Urinary bladder (tissue), 4 donors: ENCODE measurements at places on chromosomes 5 and 9.

DNA sequence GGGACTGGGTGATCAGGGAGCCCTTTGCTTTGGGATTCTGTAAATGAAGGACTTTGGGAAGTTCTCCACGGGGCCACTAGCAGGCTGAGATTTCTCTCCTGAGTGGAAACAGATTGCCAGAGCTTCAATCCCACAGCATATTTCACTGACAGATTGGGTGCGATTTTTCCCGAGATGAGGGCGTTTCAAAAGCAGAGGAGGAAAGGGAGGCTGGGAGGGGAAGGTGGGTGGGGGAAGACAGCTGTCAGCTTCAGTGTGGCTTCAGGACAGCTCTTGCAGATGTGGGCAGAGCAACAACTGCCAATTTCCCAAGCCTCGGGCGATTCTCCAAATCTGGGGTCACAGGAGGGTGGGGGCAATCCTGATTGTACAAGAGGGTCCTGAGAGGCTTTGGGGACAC lies 258.5 kb upstream of the ADRA1B start:
- DNase-seq, result no peak

- peak; percentile 88 for DNase-seq
Measured at GRCh38 chr5:128538250-128539037, 399 bp upstream of the FBN2 start.

GRCh38 chr5:89850513-89850865 lies 559.1 kb downstream of the CETN3 start:
- DNase-seq, result no peak

- no peak for DNase-seq
Measured at GRCh38 chr5:66436721-66437120, 159.5 kb upstream of the MAST4 start.

DNA sequence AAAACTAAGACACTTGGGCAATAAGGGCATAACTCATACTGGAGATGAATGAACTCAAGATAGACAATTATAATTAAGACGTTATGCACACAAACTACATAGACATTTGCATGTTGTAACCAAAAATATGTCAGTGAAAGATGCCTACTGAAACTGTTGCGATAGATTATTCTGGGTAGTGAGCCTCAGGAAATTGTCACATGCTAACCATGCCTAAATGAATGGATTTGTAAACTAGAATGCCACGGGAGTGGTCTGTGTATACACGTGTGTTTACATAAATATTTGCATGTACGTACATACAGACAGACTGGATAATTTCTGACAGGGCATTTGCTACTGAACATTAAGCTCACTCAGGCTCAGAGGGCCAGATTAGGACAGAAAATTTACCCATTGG lies 1.2 kb downstream of the NIPSNAP3B start:
- no peak for DNase-seq

DNA sequence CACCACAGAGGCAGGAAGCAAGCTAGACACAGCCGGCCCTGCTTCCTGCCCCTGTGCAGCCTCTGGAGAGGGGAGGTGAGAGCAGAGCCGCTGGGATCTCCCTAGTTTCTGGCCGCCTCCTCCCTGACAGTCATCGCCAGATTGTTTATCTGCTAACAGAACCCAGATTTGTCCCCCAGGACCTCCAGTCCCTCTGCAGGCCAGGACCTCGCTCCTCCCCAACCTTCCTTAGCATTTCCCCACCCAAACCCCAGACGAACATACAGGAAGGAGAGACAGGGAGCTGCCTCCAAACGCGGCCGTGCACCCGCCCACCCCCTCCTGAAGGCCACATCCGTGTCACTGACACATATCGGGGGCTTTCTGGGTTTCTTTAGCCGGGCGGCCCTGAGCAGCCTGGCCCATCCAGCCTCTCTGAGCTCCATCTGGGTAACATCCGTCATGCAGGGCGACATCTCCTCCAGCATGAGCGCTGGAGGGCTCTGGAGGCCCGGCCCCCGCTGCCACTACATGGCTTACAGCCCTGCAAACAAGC lies 47.5 kb downstream of the DBH start:
- no peak for DNase-seq

- DNase-seq, result no peak
Measured at GRCh38 chr9:77809552-77809951, 161.4 kb upstream of the GNA14 start.

GRCh38 chr5:90571147-90571773 lies 12.7 kb downstream of the ADGRV1 start:
- DNase-seq, result no peak

GRCh38 chr9:96398582-96399324 lies 15.2 kb upstream of the SLC35D2 start:
- DNase-seq, result no peak

DNA sequence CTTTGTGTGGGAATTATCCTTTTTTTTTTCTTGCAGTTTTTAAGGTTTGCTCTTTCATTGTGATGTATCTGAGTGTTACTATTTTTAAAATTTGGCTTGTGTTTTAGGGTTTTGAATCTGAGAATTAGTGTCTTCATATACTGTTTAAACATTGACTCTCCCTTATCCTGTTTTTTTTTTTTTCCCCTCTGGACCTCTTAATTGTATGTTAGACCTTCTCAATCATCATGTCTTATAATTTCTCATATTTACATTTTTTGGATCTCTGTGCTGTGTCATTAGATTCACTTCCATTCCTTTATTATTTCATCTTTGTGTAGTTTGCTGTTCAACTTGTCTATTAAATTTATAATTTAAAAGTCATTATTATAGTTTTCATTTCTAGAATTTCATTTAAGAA lies 47.0 kb downstream of the SCAMP1 start:
- DNase-seq, result no peak

DNA sequence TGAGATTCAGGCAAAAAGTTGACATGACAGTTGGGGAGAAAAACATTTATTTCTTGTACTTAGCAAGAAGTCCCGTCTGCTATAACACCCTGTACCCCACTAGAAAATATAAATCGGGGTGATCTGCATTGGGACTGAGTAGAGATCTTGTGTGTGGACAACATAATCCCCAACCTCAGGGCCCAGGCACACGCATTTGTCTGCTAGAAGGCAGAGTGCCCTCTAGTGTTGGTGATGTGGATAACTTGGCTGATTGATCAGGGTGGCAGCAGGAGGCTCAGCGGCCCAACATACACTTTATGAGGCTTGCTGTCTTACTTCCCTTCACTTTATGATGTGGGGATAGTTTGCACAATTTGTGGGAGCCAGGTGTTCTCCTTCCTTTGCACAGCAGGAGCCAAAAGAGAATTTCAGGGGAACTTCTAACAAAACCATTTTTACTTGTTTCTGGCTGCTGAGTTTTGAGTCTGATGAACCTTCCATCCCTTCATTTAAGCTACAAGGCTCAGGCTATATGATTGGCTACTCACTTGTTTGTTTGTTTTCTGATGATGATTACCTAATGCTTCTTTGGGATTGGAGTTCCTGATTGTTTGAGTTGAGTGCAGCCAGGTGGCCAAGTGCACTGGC lies 263.2 kb downstream of the DMAC1 start:
- no peak for DNase-seq

- no peak for DNase-seq
Measured at GRCh38 chr9:111450124-111450523, 34.1 kb downstream of the ECPAS start.

GRCh38 chr5:122940890-122941289 lies 95.5 kb downstream of the SNX24 start:
- no peak for DNase-seq

DNA sequence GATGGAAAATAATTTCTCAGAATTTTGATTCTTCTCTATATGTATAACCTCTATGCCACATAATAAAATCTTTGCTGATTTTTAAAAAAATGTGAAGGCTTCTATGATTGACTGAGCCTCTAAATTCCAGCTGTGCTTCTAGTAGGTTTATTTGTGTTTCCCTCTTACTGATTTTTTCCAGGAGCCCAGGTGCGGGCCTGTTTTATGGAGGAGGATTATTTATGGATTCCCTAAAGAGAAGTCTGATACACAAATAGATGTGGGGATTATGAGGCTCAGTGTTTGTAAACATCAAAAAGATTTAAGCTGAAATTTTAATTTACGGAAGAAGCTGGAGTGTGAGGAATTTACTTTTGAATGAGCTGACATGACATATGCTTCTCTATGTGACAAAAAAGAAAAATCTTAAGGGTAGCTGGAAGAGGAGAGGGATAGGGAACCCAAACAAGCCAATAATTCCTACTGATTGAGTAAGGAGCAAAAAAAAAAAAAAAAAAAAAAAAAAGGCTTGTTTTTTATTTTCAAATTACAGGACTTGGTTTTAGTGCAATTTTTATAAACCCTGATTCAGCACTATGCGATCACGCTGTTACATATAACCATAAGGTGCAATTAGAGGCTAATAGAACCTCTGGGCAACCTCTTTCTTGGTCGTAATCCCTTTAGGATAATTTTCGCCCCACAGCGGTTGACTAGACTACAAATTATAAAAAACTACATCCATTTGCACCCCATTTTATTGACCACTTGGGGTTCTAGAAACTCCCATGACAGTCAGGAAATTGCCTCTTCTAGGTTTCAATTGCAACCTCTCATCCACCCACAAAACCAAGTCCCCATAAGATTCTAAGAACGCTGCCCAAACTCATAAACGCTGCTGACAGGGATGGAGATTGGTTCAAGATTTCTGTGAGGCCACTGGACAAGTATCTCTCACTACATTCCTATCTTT lies 44.4 kb upstream of the RAI14 start:
- no peak for DNase-seq

DNA sequence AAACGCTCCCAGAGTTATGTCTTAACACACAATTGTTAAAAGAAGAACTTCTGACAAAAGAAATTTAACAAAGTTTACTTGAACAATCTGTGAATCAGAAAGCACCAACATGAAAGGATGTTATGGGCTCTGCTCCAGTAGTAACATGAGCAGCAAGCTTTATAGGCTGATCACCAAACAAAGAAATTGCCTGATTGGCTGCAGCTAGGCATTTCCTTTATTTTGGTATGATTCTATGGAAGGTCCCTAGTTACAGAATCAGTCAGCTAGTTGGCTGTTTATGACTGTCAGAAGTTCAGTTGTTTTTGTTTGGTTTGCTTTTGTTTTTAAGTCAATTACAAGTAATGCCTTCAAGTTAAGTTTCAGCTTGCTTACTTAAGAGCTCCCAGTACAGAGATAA lies 102.4 kb upstream of the SMC2 start:
- no peak for DNase-seq

DNA sequence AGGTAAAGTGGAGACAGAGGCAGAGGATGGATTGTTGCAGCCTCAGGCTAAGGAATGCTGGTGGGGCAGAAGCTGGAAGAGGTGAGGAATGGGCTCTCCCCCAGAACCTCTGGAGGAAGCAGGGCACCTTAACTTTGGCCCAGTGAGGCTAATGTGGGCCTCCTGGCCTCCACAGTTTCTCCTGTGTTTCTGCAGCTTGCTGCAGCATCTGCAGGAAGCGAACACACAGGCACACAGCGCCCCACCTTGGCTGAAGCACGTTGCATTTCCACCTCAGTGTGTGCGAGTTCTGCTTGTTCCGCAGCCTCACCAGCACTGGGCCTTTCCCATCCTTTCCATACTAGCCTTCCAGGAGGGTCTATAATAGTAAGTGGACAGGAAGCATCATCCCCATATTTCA lies 27.2 kb upstream of the ASS1 start:
- no peak for DNase-seq

GRCh38 chr9:127976498-127976897 lies 4.3 kb downstream of the EEIG1 start:
- no peak for DNase-seq

DNA sequence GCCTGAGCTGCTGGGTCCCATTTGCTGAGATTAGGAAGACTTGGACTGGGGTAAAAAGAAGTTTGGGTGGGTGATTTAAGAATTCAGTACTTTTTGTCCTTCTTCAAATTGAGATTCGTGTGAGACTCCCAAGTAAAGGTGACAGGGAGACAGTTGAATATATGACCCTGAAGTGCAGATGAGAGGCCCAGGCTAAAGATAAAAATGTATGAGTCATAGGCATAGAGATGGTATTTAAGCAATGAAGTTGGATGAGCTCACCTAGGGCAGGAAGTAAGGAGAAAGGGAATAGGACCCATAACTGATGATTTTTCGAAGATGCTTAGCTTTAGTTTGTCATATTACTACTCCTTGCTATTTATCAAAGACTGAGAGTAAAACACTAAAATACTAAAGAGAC lies 255.9 kb upstream of the ADRA1B start:
- no peak for DNase-seq

DNA sequence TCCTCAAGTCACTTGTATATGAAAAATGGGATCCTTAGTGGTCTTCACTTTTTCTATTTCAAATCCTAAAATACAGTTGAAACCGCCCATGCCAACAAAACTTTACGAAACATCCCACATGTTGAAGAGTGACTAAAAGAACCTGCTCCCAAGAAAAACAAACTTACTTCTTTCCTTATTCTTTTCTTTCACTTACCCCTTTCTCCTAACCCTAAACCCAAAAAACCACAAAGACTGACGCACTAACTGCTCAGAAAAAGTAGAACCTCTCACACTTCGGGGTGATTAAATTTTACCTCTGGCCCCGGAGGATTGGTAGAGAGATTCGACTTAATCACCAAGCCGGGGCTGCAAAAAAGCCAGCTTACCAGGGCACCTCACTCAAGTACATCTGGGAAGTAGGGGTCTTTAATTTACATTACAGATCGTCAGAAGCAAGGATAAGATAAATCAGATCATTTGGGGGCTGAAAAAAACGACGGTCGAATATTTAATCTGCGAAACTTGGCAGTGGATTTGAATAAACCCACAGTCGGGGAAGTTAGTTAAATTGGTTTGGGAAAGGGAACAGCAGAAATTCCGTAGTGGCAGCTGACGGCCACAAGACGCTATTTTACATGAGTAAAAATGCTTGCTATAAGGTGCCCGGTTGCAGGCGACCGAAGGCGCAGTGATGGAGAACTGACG lies 1.3 kb downstream of the CDO1 start:
- no peak for DNase-seq

- DNase-seq, result no peak
Measured at GRCh38 chr9:113535756-113536155, 72.2 kb downstream of the RGS3 start.

GRCh38 chr9:98852961-98853360 lies 45.5 kb downstream of the GALNT12 start:
- DNase-seq, result no peak

- DNase-seq, result no peak
Measured at GRCh38 chr5:111372799-111373198, 139.5 kb downstream of the STARD4 start.

DNA sequence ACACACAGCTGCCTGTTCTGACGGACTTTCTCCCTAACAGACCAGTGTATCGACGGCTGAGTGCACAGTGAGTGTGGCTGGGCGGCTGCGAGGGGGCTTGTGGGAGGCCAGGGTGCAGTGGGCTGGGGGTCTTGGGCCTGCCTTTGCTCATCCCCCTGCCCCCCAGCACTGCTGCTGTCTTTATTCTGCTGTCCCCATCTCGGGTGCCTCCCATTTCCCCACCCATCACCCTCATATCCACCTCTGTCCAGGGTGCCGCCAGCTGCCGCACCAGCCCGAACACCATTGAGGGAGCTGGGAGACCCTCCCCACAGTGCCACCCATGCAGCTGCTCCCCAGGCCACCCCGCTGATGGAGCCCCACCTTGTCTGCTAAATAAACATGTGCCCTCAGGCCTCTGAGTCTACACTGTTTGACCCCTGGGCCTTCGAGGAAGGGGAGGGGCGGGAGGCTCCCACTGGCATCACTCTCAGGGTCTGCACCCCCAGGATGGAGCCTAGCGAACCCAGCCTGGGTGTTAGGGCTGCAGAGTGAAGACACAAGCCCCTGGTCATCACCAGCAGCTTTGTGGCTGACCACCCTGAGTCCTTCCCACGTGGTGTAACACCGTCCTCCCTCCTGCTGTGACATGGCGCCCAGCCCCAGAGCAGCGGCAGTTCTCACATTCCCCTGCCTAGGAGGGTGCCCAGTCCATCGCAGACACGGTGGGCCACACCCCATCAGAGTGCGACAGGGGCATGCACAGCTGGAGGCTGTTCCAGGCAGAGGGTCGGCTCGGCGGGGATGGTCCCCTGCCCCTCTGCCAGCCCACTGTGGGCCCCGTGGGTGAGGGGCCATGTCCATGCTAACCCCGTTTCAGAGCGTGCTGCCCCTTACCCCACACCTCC lies 4.0 kb downstream of the LCN2 start:
- no peak for DNase-seq
